Ecto neural progenitor cell (in vitro differentiated cells): ENCODE measurements at places on chromosomes 13 and 19.

- DNase-seq = no peak
These were observed 192.7 kb downstream of the LHFPL6 start for GRCh38 chr13:39410096-39410901.

- no peak for DNase-seq
These were observed 24.9 kb upstream of the WDR18 start for GRCh38 chr19:958967-959855.

- DNase-seq = no peak
These were observed 2.6 kb downstream of the KCNRG start for GRCh38 chr13:50017819-50018218.

GRCh38 chr19:30701178-30701577 is 329.0 kb downstream of the ZNF536 start:
- no peak for DNase-seq

DNA sequence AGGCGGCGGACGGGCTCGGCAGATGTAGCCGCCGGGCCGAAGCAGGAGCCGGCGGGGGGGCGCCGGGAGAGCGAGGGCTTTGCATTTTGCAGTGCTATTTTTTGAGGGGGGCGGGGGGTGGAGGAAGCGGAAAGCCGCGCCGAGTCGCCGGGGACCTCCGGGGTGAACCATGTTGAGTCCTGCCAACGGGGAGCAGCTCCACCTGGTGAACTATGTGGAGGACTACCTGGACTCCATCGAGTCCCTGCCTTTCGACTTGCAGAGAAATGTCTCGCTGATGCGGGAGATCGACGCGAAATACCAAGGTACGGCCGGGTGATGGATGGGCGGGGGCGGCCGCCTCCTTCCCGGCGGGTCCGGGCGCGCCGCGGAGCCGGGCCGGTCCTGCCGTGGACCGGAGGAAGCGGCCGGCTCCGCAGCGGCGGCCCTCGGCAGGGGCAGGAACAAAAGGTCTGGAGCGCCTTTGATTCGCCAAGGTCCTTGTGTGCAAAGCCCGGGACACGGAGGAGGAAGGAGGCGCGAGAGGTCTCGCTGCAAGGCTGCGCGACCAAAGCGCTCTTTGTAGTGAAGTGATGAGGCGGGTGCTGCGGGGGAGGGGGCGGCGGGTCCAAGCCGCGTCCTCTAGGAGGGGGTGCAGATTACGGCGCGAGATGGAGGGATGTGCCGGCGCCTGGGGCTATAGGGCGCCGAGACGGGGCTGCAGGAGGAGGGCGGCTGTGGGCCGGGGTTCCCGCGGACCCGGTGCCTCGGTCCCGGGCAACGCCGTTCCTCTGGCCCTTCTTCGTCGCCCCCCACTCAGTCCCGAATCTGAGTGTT is 689 bp downstream of the ING1 start:
- DNase-seq = peak; percentile 77

- peak; percentile 58 for DNase-seq
These were observed 826 bp upstream of the BSG start for GRCh38 chr19:571566-571974.

DNA sequence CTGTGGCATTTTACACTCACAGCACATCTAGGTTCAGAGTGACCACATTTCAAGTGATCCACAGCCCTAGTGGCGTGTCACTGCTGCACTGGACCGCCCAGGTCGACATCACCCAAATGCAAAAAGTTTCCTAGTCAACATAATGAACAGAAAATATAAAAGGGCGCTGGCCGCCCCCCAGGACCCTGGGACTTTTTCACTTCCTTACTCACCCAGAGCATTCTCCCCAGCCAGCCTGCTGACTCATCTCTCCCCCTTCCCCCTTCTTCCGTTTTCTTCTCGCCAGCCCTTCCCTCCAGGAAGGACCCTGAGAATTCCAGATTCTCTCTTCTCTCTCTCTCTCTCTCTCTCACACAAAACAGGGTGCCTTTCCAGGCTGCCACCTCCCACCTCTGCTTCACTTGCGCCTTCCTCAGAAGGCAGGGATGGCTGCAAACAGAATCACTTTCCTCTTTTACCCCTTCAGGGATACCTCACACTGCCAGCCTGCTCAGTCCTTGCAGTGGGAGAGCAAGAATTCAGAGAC is 21.0 kb upstream of the GRWD1 start:
- no peak for DNase-seq

DNA sequence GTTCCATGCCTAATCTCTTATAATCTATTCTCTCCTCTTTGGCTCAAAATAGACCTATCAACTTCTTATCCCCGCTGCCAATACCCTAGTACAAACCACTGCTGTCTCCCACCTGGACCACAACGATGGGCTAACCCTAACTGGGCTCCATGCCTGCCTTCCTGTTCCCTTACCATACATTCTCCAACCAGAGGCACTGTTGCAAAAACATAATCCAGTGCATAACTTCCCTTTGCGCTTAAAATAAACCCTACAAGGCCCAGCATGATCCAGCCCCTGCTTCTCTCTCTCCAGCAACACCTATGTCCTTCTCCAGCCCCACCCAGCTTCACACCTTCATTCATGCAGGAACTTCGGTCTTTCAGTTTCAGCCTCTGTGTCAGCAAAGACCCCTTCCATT is 27.4 kb upstream of the CEBPA start:
- no peak for DNase-seq

GRCh38 chr19:15540435-15540834 is 32.1 kb downstream of the CYP4F22 start:
- DNase-seq = no peak

- peak; percentile 49 for DNase-seq
These were observed 81.1 kb downstream of the ZNF429 start for GRCh38 chr19:21586311-21587116.

- DNase-seq = no peak
These were observed 17.6 kb upstream of the ZNF835 start for GRCh38 chr19:56689198-56689597.

DNA sequence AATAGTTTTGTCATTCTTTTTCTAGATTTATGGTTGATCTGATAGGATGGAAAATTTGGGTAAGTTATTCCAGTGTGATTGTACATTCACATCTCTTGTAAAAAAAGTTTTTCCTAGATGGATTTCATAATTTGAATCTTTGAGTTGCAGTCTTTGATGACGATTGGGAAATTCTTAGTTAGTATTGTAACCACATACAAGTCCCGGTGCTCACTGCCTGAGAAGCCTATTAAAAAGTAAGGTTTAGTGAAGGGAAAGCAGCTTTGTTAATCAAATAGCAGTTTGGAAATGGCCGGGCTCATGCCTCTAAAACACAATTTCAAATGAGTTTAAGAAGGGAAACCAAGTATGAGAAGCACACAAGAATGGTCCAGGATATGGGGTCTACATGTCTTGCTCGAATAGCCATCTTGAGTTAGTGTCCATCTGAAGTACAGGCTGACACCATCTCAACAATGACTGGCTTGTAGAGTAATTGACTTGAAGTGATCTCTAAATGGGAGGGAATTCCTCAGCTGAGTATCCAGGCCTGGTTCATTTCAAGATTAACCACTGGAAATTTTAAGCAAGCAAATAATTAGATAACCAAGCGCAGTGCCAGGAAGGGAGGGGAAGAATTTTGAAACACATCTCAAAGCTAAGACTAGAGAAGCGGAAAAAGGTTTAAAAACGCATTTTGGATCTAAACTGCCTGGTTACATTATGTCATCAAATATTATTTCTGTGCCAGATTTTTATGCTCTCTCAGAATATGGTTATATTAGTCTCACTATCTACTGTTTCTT is 1145.6 kb upstream of the MIR17HG start:
- no peak for DNase-seq

DNA sequence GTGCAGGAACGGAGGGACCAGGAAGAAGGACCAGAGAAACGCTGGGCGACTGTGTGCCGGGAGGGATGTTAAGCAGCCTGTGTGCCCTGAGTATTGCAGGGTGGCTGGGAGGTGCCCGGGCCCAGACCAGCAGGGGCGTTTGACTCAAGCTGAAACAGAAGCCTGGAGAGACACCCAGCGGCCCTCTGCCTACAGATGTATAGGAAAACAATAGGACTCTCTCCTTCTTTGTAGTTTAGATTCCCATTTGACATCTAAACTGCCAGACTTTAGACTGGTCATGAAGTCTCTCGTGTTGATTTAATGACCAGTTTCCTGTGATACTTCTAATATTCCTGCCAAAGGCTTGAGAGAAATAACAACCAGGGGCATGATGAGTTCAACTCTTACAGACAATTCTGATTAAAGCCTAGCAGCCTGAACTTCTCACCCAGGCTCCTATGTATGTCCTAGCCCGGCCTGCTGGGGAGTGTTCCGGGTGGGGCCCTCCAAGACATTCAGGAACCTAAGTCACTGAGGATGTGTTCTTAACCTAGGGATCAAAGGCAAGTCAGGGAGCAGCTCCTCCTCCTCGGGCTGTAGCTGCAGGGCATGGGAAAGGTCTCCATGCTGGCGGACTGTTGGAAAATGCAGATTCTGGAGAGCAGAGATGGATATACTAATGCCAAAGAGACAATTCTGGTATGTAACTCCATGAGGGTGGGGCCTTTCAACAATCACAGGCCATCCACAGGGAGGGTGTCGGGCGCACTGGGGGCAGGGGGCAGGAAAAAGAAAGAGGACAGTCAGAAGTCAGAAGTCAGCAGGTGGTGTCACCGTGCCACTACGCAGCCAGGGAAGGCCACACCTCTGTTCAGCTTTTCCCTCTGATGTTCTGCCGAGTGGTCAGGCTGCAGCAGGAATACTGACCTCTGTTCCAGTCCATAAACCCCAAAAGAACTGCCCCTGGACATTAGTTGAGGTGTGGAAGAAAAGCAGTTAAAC is 131.8 kb downstream of the STARD13 start:
- DNase-seq = no peak

DNA sequence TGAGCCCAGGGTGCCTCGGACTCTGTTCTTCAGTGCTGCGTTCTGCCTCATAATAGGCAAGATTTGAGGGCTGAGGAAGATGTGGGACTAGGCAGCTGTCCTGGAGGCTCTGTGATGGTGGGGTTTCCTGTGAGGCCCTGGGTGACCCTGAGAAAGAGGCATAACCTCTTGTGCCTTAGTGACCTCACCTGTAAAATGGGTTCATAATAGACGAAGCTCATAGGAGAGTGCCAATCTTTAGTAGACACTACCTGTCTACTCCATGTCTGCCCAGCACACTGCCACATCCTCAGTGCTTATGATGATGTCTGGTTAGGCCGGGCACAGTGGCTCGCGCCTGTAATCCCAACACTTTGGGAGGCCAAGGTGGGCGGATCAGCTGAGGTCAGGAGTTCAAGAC is 23.4 kb downstream of the RRAS start:
- no peak for DNase-seq

- no peak for DNase-seq
These were observed 1051.5 kb downstream of the DIAPH3 start for GRCh38 chr13:59112221-59112718.

GRCh38 chr13:38309397-38309796 is 40.3 kb upstream of the UFM1 start:
- DNase-seq = no peak

DNA sequence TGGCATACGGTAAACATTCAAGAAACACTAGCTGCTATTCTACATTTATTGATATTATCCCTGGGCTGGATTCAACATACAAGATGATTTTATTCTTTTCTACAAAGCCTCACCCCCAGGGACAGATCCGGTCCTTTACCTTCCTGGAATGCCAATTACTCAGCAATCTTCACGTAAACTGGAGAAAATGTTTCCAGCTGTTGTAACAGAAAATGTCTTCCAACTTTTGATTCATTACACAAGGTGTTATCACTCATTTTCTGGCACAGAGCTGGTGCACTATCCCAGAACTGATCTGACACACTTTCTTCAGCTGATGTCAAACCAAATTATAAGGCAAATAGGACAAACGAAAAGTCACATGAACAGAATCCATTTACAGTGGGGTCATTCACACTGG is 33.1 kb downstream of the DCLK1 start:
- no peak for DNase-seq

- no peak for DNase-seq
These were observed 5.2 kb downstream of the POLRMT start for GRCh38 chr19:628168-628567.

- no peak for DNase-seq
These were observed 2702.6 kb downstream of the PCDH9 start for GRCh38 chr13:64527561-64527960.

DNA sequence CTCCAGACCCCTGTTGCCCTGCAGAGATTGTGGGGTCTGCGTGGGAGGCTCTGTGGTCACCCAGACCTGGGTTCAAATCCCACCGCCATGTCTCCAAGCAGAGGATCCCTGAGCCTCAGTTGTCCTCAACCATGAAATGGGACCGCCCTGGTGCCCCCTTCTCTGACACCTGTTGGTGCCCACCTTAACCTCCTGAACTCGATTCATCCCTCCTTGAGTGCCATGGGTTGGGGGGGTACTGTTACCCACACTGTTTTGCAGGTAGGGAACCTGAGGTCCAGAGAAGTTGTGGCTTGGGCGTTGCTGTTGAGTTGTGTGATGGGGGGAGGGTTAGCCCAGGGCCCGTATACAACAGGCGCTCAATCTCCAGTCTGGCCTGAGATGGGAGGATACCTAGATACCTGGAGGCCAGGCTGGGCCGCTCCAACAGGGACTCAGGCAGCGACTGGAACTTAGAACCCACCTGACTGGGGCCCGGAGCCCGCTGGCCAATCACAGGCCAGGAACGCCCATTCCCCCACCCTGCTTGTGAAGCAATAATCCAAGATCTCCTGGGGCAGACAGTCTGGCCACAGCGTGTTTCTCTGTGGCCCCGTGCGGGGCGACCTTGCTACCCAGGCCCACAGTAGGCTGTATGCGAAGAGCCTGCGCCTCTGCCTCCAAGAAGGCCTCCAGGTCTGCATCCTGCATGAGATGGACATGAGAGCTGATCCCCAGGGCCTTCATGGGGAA is 2.8 kb downstream of the ARID3A start:
- no peak for DNase-seq

GRCh38 chr13:33188093-33188882 is 97.3 kb downstream of the STARD13 start:
- DNase-seq = no peak

DNA sequence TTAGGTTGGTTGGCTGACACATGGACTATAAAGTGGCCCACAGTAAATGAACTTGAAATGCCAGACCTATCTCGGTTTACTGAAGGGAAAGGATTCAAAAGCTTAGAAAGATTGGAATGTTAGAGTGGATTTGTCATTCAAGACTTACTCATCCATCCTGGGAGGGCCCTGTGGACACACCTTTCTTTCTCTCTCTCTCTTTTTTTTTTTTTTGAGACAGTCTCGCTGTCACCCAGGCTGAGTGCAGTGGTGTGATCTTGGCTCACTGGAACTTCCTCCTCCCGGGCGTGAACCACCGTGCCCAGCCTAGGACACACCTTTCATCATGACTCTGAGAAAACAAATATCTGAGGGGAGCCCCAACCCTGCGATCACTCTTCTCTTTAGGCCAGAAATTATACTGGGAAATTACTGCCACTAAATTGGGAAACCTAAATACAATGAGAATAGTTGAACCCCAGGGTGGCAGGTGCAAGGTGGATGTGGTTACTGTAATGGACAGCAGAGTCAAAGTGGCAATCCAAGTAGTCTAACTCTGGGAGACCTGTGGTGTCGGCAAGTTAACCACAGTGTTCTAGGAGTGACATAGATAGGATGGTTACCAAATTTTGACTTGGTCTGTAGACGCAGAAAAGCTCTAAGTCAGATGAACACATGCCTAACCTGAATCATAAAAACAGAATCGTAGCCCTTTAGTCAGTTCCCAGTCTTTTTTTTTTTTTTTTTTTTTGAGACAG is 47.1 kb upstream of the ZMYM5 start:
- DNase-seq = no peak
